AML-193 (cell line): ENCODE measurements at places on chromosomes 11 and 22.

DNA sequence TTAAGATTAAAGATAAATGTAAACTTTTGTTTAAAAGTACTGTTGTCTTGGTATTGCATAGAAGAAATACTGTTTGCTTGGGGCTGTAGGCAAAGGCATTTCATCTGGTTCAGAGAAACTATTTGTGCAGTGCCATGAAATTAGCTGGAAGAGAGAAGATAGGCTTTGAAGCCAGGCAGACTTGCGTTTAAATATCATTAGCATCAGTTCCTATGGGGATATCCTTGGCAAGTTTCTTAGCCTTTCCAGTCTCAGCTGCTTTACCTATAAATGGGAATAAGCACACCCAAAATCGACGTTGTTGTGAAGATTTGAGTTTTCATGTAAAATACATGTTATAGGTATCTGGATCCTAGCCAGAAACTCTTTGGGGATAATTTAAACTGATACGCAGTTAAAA is 133.9 kb downstream of the FBXO7 start:
- no peak for DNase-seq

- DNase-seq: no peak
These were observed 13.8 kb downstream of the SNU13 start for GRCh38 chr22:41674846-41675340.

DNA sequence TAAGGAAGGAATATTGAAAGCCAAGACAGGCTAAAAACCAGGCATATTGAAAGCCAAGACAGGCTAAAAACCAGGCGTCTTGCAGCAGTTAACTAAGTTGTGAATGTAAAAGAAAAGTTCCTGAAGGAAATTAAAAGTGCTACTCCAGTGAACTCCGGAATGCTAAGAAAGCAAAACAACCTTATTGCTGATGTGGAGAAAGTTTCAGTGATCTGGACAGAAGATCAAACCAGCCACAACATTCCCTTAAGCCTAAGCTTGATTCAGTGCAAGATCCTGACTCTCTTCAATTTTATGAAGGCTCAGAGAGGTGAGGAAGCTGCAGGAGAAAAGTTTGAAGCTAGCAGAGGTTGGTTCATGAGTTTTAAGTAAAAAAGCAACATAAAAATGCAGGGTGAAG is 51.4 kb downstream of the PACS1 start:
- no peak for DNase-seq

DNA sequence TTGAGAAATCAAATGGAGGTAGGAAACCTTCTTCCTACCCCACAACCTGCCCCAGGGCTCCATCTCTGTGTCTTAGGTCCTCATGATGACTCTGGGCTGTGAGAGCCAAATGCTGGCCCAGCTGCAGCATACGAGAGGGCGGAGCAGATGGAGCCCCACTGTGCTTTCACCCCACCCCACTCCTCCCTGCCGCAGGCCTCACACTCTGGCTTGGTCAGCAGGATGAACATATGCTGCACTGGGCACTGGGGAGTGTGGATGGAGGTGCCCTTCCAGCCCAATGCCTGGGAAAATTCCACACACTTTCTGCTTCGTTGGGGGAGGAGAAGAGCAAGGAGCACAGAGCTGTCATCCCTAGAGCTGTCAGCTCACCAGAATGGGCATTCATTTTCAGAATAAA is 271.6 kb upstream of the CADM1 start:
- no peak for DNase-seq

DNA sequence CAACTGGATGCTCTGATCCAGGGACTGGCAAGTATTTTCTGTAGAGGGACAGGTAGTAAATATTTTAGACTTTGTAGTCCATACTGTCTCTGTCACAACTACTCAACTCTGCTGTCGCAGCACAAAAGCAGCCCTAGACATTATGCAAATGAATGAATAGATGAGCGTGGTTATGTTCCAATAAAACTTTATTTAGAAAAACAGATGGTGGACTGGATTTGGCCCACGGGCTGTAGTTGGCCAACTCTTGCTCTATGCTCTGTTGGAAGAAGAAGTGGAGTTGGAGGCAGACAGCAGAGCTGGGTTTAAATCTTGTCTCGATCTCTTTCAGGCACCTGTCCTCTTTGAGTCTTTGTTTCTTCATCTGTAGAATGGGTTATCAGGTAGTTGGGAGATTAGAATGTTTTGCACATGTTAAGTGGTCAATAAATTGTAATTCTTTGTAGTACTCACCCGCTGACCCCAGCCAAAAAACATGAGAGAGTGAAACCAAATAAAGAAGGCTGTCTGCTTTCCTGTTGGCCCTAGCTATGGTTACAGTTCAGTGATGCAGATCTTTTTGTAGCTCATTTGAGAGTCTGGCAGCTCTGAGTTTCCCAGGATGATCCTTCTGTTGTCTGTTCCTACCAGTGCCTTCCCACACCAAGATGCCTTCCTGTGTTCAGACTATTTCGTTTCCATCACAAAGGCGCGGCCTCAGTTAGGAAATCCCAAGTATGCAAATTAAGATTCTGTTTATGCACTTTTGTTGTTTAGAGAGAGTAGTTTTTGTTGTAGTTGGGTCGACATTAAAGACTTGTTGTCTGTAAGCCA is 198.1 kb upstream of the SEZ6L start:
- no peak for DNase-seq

DNA sequence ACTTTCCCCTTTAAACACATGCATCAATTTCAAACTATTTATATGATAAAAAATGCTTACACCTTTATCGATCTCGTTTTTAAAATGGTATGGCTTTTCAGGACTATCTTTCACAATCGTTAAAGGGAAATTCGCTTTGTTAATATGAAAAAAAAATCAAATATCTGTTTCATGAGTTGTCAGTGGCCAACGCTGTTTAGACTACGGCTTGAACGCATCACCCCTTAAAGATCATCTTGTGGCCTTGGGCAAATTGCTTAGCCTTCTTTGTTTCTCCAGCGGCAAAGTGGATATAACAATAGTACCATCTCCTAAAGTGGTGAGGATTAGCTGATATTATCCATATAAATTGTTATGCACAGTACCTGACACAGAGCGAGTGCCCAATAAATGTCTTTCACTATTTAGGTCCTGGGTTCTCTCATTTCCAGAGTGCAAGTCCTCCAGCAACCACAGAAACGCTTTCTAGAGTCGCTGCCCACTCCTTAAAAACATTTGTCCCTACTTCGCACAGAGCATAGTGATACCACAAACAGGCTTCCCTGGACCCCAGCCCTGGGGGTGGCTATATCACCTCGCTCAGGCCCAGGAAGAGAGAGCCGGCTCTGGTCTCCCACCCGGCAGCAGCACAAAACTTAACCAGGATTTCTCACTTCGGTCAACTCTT is 904 bp downstream of the SLC35F2 start:
- no peak for DNase-seq

GRCh38 chr11:109864151-109864661 is 229.0 kb upstream of the ZC3H12C start:
- DNase-seq: no peak
